ENCODE measurements at places on chromosomes 13 and 19.

DNA sequence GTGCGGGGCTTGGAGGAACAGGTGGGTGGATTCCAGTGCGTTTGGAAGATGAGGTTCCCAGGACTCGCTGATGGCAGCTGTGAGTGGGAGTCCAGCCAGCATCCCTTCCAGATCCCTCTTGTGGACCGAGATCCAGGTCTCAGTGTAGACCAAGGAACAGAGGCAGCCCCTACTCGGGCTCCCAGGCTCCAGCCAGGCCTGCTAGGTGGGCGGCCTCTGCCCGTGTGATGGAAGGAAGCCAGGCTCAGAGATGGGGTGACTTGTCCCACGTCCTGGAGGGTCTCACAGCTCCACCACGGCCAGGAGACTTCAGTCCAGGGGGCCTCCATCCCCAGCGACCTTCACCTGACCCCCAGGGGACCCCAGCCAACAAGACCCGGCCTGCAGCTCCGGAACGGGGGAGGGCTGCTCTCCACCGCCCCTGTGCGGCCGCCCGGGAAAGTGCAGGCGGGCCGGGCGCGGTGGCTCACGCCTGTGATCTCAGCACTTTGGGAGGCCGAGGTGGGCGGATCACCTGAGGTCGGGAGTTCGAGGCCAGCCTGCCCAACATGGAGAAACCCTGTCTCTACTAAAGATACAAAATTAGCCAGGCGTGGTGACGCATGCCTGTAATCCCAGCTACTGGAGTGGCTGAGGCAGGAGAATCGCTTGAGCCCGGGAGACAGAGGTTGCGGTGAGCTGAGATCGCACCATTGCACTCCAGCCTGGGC is 729 bp upstream of the MADCAM1 start:
- DNase-seq: no peak

DNA sequence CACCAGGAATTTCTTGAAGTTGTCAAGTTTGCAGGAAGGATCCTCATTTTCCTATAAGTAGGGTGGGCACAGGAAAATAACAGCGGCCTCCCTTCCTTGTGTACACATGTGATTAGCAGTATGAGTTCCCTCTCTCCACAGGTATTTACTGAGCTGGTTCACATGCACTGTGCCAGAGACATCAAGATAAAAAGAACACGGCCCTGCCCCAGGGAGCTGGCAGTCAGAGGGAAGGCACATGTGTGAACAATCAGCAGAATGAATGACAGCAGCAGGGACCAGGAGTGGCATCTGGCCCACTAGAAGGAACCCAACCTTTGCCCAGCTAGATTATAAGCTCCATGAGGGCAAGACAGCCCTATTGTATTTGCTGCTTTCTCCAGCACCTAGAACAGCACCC is 13.9 kb downstream of the DOCK9 start:
- no peak for DNase-seq

- DNase-seq: no peak
These were observed 99.3 kb downstream of the DHRS12 start for GRCh38 chr13:51704399-51705313.

GRCh38 chr19:19152668-19153384 is 14.5 kb upstream of the TMEM161A start:
- DNase-seq: no peak

GRCh38 chr19:21483589-21484170 is 21.7 kb upstream of the ZNF429 start:
- DNase-seq: no peak

DNA sequence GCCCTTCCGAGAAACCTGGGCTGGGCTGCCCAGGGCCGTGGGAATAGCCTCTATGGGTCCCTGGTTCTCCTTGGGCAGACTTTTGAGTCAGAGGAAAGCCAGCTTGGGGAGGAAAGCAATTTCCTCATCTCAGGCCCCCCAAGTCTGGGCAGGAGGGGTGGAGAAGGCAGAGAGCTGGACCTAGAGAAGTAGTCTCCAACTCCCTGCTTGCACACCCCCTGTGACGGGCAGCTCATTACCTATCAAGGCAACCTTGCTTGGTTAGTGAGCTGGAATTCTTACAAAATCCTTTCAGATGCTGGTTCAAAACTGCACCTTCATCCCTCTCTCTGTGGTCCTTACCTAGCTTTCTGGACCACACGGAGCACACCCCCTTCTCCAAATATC is 33.9 kb downstream of the ACTL9 start:
- no peak for DNase-seq

- no peak for DNase-seq
These were observed 62.3 kb downstream of the ITGBL1 start for GRCh38 chr13:101514695-101515275.

- no peak for DNase-seq
These were observed 402.4 kb downstream of the EFNB2 start for GRCh38 chr13:106133025-106133424.

DNA sequence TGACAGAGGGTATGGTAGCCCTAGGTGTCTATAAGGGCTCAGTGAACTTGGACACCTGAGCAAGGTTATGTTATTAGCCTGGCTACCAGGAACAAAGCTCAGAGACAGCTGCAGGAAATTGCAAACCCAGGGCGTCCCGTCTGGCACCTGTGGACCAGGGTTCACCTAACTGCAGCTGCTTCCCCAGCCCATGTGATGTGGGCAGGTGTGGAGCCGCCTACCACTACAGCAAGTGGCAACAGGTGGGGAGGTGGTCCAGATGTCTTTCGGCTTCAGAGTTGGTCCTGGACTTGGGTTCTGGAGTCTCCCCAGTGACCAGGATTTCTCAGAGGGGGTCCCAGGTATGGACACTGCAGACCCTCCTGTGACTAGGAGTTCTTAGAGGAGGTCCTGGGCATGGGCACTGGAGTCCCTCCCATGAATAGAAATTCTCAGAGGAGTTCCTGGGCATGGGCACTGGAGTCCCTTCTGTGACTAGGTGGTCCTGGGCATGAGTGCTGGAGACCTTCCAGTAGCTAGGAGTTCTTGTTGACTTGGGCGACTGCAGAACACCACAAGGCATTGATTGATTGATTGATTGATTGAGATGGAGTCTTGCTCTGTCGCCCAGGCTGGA is 25.2 kb downstream of the ACTL9 start:
- DNase-seq: no peak

DNA sequence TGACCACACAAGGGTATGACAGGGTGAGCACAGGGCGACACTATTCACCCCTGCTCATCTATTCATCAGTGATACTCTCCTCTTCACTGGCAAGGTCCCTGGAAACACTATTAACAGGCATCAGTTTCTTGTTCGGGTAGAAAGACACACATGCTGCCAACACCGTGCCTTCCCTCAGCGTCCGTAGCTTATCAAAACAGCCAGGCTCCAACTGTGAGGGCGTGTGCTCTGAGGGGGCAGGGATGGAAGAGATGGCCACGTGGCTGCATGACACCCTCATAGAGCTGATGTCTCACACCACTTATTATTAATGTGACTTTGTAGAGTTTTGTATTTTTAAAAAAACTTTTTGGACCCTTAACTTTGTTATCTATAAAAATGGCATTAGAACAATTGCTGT is 160.3 kb downstream of the ITGBL1 start:
- DNase-seq: no peak

- no peak for DNase-seq
These were observed 291.4 kb downstream of the DCLK1 start for GRCh38 chr13:35839806-35840205.
